ENCODE measurements at places on chromosomes 1 and 21.

- 0 out of 2 replicates have a peak, but pooled peaks cover 4% of the 10 kb centered on the region for H3K27me3 ChIP-seq
- H3K4me3 ChIP-seq = no peak overlapping the region
- DNase-seq = no peak
- no peaks in the 10 kb centered on the region for H3K36me3 ChIP-seq
Measured at GRCh38 chr1:206653715-206654459, 18.6 kb downstream of the DYRK3 start.

GRCh38 chr1:98045211-98045766 lies 124.5 kb upstream of the DPYD start:
- no peaks in the 10 kb centered on the region for H3K27me3 ChIP-seq
- no peak for DNase-seq
- H3K27ac ChIP-seq = no peak overlapping the region
- H3K36me3 ChIP-seq = no peaks in the 10 kb centered on the region
- H3K4me3 ChIP-seq = peak overlapping the region; percentile 48

DNA sequence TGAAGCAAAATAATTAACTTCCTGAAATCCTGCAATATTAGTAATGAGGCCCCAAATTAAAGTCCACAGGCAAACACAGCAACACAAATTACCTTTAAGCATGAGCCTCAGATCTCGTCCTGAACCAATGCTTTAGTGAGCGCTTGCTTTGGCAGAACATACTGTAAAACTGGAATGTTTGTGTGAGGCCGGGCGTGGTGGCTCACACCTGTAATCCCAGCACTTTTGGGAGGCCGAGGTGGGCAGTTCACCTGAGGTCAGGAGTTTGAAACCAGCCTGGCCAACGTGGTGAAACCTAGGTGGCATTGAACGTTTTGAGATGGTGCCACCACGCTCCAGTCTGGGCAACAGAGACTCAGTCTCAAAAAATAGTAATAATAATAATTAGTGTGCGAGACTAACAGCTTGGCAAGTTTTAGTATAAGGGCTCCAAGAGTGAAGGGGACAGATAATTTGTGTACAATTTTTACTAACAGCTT lies 17.8 kb downstream of the SFPQ start:
- no peaks in the 10 kb centered on the region for H3K27me3 ChIP-seq
- DNase-seq = no peak
- H3K4me1 ChIP-seq = no peaks in the 10 kb centered on the region
- no peak overlapping the region for H3K27ac ChIP-seq
- no peak overlapping the region for H3K4me3 ChIP-seq
- peaks cover 16% of the 10 kb centered on the region for H3K36me3 ChIP-seq

DNA sequence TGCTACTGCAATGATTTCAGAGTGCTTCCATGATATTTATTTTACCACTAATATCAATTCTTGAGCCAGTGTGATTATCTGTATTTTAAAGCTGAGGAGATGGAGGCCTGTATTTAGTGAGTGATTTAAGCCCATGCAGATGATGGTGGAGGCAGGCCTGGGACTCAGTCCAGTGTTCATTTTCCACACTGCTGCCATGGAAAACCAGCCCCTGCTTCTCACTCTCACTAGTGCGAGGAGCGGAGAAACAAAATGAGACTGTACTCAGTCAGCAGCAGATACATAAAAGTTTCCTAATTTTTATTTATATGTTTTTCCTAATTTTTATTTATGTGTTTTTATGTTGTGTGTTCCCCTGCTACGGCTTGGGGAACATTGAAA lies 32.8 kb downstream of the LRRC8B start:
- H3K4me1 ChIP-seq = peaks cover 6% of the 10 kb centered on the region
- H3K27me3 ChIP-seq = no peaks in the 10 kb centered on the region
- H3K36me3 ChIP-seq = no peaks in the 10 kb centered on the region
- no peak overlapping the region for H3K27ac ChIP-seq
- no peak overlapping the region for H3K4me3 ChIP-seq
- no peak for DNase-seq

- H3K4me3 ChIP-seq = no peak overlapping the region
Measured at GRCh38 chr1:193270996-193271395, 84.6 kb upstream of the B3GALT2 start.

DNA sequence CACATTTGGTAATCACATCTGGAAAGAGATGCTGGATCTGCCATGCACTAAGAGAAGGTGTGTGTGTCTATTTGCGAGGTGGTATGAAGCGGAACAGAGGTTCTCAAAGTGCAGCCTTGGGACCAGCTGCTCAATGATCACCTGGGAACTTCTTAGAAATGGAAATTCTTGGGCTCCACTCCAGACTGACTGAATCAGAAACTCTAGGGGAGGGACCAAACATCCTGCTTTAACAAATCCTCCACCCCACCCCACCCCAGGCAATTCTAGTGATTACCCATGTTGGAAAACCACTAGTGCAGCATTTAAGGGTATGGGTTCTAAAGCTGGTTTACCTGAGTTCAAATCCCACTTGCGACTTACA lies 143.9 kb upstream of the JUN start:
- DNase-seq = no peak
- H3K27ac ChIP-seq = no peak overlapping the region
- H3K27me3 ChIP-seq = no peaks in the 10 kb centered on the region
- no peak overlapping the region for H3K4me3 ChIP-seq
- no peaks in the 10 kb centered on the region for H3K36me3 ChIP-seq

- H3K4me3 ChIP-seq = no peak overlapping the region
- no peak for DNase-seq
- H3K27ac ChIP-seq = no peak overlapping the region
- H3K27me3 ChIP-seq = peaks cover 30% of the 10 kb centered on the region
- H3K36me3 ChIP-seq = no peaks in the 10 kb centered on the region
Measured at GRCh38 chr1:27000817-27001460, 7.4 kb downstream of the TRNP1 start.

- no peaks in the 10 kb centered on the region for H3K27me3 ChIP-seq
- DNase-seq = no peak
- H3K27ac ChIP-seq = no peak overlapping the region
- no peak overlapping the region for H3K4me3 ChIP-seq
- no peaks in the 10 kb centered on the region for H3K36me3 ChIP-seq
- H3K4me1 ChIP-seq = peaks cover 10% of the 10 kb centered on the region
Measured at GRCh38 chr1:184854036-184854435, 99.4 kb upstream of the EDEM3 start.

- H3K27ac ChIP-seq = no peak overlapping the region
- no peaks in the 10 kb centered on the region for H3K36me3 ChIP-seq
- no peak overlapping the region for H3K4me3 ChIP-seq
- no peaks in the 10 kb centered on the region for H3K4me1 ChIP-seq
- no peak for DNase-seq
- no peaks in the 10 kb centered on the region for H3K27me3 ChIP-seq
Measured at GRCh38 chr1:87296206-87296605, 32.5 kb upstream of the LMO4 start.

DNA sequence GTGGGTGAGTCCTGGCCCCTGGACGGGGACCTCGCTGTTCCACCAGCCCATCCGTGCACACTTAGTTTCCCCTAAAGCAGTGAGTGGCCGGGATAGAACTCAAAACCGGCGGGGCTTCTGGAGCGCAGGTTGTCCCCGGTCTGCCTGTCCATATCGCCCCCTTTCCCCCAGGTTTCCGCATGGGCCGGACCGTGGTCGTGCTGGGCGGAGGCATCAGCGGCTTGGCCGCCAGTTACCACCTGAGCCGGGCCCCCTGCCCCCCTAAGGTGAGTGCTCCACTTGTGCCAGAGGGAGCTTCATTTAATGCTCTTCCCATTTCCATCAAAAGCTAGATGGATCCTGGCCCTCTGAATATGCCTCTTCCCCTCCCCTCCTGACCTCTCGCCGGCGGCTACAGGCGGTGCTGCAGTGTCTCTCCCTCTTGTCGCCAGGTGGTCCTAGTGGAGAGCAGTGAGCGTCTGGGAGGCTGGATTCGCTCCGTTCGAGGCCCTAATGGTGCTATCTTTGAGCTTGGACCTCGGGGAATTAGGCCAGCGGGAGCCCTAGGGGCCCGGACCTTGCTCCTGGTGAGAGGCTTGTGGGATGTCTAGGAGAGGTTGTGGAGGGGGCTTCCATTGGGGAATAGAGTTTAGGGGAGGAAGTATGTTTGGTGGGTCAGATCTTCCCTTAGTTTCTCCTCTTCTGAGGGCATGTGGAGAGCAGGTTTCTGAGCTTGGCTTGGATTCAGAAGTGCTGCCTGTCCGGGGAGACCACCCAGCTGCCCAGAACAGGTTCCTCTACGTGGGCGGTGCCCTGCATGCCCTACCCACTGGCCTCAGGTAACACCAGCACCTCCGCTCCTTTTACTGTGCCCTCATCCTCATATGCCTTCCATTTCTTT lies 683 bp downstream of the PPOX start:
- peaks cover 15% of the 10 kb centered on the region for H3K36me3 ChIP-seq
- peaks cover 9% of the 10 kb centered on the region for H3K4me1 ChIP-seq
- peak; percentile 37 for DNase-seq
- peak overlapping the region; percentile 82 for H3K4me3 ChIP-seq
- H3K27ac ChIP-seq = peak overlapping the region; percentile 72
- no peaks in the 10 kb centered on the region for H3K27me3 ChIP-seq

DNA sequence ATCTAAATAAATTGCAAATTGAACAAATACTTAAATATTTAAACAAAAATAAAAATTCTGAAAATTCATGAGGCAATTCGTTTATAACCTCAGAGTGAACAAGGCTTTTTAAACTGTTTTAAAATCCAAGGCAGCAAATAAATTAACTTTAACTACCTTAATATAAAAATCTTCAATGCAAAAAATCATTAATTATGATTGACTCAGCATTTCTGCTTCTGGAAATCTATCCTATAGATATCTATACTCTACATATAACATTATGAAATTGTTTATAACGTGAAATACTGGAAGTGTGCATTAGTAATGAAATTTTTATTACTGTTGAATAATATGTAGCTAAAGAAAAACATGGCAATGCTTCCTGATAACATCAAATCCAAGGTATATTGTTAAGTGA lies 92.4 kb downstream of the ADAMTS1 start:
- no peaks in the 10 kb centered on the region for H3K4me1 ChIP-seq
- DNase-seq = no peak
- H3K27ac ChIP-seq = no peak overlapping the region

- H3K4me3 ChIP-seq = no peak overlapping the region
- H3K4me1 ChIP-seq = no peaks in the 10 kb centered on the region
- no peaks in the 10 kb centered on the region for H3K36me3 ChIP-seq
- no peak for DNase-seq
- H3K27ac ChIP-seq = no peak overlapping the region
Measured at GRCh38 chr21:31592963-31593560, 66.4 kb upstream of the SOD1 start.

All from MM.1S (cell line).